ENCODE measurements at places on chromosomes 5 and 9. TPM values are rescaled to one million over a fixed set of nuclear protein-coding genes. Genes with fewer than 3 reads are reported as not detected.

The FNIP1 gene
- polyA plus RNA-seq = 37.2 TPM

The BNC2 gene
- polyA plus RNA-seq = not detected

The PCDHA8 gene
- polyA plus RNA-seq = not detected

The TNFAIP8 gene
- polyA plus RNA-seq = 224 TPM

The PCAT7 gene
- not detected for polyA plus RNA-seq

The BTNL8 gene
- not detected for polyA plus RNA-seq

The AMBP gene
- not detected for polyA plus RNA-seq

The C5orf52 gene
- not detected for polyA plus RNA-seq

The COL23A1 gene
- polyA plus RNA-seq = 0.16 TPM

The LCN15 gene
- not detected for polyA plus RNA-seq

The RANBP3L gene
- polyA plus RNA-seq = not detected

GRCh38 chr9:133558191-133559126, 24.0 kb downstream of the ADAMTSL2 start:
- no peak for DNase-seq

DNA sequence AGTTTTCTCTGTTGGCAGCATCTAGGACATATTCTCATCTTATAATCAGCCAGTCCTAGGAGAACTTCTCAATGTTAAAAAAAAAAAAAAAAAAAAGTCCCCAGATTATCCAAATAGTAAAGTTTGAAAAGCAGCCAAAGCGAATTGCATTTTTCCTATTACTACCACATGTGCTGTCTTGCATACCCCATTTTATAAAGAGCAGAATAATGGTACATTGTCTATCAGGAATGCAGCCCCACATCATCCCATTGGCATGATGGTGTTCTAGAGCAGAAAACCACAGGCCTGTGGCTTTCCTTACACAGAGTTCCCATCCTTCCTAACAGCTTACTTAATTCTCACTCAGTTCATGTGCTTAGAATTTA, 381.6 kb downstream of the TMEM38B start:
- no peak for DNase-seq

DNA sequence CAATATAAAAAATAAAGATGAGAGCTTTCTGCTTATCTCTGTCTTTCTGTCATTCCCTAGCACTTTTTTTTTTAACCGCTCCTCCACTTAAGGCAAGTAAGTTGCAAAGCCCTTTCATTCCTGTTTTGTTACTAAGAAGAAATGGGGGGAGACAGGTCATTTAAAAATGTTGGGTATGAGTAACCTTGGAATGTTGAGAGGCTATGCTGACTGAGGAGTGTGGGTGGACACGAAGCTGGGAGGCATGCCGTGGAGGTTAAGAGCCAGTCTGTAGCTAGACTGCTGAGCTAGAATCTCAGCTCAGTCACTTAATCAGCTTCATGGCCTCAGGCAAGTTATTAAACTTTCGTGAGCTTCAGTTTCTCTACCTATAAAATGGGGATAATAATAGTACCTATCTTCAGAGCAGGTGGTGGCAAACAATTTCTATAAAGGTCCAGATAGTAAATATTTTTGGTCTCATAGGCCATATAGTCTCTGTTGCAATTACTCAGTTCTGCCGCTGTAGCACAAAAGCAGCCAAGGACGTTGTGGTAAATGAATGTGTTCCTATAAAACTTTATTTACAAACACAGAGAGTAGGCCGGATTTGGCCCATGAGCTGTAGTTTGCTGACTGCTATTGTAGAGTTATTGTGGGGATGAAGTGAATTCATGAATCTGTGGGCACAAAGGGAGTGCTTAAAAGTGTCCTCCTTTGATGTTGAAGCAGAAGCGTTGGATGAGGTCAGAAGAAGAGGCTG, 220.0 kb downstream of the GABBR2 start:
- no peak for DNase-seq

DNA sequence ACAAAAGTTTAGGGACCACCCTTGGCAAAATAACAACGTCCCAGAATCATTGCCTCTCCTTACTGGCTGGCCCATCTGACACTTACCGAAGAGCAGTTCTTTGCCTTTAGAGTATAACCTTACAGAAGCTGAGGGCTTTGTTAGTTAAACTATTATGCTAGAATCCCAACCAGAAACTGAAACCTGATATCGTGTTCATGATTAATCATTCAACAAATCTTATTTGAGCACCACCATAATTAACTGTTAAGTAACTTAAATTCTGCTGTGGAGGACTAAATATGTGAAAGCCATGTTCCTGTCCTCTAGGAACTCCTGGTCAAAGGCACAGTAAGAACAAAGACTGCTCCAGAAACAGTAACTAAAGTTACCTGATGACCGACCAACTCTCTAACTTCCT, 104.9 kb downstream of the ARL15 start:
- no peak for DNase-seq

- peak; percentile 16 for DNase-seq
These were observed 988 bp downstream of the OXCT1 start for GRCh38 chr5:41869151-41869723.

DNA sequence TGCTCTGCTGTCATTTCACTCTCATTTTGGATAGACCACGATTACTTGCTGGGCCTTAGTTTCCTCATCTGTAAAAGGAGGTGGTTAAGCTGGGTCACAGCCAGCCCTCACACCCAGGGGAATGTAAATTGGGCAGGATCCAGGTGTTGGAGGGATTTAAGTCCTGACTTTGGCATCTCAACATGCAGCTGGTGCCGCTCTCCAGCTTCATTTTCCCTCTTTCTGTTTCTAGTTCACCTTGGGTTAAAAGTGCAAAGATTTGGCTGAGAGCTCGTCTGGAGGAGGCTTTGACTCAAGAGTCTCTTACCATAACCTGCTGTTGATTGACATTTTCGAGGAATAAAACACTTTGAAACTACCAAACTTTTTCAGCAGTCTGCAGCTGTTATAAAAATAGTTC, 144.3 kb upstream of the DHFR start:
- no peak for DNase-seq

DNA sequence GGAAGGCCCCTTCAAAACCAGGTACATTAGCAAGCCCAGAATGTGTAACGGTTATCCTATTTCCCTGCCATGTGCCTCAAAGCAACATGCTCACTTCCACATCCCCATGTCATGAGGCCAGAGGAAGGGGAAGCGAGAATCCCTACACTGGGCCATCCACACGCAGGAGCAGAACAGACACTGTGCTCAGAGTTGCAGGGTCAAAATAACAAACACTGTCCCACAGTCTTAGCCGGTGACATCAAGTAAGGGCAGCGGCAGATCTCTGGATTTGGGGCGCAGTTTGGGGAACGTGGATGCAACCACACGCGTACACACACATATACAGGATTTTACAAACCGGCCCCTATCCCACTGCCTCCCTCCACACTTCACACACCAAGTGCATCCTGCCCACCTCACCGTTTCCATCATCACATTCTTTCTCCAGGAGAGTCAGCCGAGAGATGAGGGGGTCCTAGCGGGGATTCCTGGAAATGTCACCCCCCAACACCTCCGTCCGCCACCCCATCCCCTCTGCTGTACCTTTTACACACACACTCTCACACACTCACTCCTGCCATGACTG, 776 bp downstream of the APBA1 start:
- no peak for DNase-seq

- DNase-seq = no peak
These were observed 2369.4 kb downstream of the MAT2B start for GRCh38 chr5:165874851-165875250.

- no peak for DNase-seq
These were observed at the start of gene MEGF10 for GRCh38 chr5:127290019-127290945. Gene MEGF10 (plus strand): TSS chr5:127290796. CDS start chr5:127331309, 40,513 bp downstream.

DNA sequence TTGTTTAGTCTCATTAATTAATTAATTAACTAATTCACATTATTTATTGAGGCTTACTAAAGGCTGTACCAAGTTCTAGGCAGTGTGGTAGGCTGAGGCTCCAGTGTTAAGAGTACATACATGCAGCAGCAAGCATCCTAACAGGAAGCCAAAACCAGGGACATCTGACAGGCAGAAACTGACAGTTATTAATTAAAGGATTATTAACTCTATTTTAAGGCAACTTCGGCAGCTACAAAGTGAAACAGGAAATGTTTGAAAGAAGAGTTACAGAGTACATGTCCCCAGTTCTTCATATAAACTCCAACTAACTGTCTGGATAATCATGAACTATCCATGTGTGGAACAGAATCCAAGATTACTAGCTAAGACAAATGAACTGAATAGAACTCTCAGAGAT, 39.3 kb upstream of the GABRB2 start:
- no peak for DNase-seq

DNA sequence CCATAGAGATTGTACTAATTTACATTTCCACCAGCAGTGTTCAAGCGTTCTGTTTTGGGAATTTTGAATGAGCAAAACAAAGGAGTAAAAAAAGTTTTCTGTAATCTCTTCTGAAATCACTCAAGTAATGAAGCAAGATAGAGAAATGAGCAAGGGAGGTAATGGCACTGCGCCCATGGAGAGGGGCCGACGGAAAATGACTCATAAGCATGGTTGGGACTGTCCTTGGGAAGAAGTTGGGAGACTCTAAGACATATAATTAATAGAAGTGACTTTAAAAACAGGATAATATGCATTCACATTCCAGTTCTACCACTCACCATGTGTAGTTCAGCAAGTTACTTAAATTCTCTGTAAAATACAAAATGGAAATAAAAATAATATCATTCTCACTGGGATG, 62.5 kb upstream of the C5orf46 start:
- no peak for DNase-seq

DNA sequence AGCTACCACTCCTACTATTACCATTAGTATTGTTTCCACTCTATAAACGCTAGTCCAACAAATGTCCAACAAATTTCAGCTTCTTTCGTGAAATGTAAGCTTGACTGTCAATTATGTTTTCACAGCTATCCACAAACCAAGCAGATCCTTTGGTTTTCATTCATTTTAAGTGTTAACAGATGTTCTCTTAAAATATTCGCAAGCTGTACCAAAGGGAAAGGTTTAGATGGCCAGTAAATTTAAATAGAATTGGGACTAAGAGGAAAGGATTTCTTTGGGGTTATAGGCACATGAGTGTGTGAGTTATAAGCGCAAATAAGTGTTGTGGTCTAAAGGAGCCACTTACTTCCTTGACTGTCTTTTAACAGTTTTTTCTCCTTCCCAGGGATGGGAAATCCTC, 136.8 kb upstream of the ADRA1B start:
- no peak for DNase-seq

DNA sequence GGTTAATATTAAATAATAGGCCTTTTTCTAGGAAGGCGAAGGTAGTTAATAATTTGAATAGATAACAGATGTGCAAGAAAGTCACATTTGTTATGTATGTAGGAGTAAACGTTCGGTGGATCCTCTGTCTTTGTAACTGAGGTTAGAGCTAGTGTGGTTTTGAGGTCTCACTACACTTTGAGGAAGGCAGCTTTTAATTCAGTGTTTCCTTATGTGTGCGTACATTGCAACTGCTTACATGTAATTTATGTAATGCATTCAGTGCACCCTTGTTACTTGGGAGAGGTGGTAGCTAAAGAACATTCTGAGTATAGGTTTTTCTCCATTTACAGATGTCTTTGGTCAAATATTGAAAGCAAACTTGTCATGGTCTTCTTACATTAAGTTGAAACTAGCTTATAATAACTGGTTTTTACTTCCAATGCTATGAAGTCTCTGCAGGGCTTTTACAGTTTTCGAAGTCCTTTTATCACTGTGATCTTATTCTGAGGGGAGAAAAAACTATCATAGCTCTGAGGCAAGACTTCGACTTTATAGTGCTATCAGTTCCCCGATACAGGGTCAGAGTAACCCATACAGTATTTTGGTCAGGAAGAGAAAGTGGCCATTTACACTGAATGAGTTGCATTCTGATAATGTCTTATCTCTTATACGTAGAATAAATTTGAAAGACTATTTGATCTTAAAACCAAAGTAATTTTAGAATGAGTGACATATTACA, 45.7 kb downstream of the TGFBR1 start:
- DNase-seq = no peak

- DNase-seq = peak; percentile 14
These were observed 111.6 kb downstream of the SREK1 start for GRCh38 chr5:66255714-66256113.

DNA sequence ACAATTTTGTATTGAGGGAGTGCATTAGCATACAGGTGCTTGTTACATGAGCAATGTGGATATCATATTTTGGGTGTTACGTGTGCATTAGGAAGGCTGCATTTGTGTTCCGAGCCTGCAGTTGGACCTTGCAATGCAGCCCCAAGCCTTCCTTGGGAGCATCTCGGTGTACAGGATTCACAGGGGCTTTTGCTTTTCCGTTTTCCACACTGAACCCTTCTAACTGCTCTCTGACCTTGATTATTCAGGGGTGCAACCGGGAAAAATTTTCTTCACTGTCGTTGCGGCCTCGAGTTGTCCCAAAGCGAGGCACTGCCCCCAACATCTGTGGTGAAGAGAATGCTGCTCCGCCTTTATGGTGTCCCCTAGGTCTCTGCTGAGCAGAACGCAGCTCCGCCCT, 80.1 kb upstream of the PLEKHG4B start:
- no peak for DNase-seq

GRCh38 chr9:27632254-27632653, 59.0 kb upstream of the C9orf72 start:
- no peak for DNase-seq

DNA sequence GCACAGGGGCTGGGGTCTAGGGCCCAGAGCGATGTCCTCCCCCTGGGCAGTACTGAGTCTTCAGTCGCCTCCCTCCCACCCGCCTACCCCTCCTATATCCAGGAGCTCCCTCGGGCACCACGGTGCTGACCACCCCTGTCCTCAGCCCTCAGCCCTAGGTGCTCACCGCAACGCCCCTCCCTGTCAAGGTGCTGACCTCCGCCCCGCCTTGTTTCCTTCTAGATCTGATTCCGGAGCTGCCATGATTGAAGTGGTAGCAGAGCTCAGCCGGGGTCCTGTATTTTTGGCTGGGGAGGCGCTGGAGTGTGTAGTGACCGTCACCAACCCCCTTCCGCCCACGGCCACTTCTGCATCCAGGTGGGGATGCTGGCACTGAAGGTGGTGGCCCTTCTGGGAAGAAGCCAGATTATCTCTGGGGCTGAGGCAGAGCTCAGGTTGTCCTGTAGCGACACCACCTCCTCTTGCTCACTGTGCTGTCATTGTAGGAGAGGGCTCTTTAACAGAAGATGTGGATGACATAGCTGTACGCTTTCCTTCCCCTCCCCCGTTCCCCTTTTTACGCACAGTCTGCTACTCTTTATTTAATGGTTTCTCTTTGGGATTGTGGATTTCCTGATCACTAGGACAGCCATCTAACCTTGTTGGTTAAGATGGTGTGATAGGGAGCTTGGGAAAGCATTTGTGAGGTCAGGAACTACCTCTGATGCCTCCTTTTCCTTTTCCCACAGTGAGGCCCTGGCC, 598 bp downstream of the RGP1 start:
- no peak for DNase-seq

GRCh38 chr5:171617266-171617665, 168.4 kb upstream of the SMIM23 start:
- no peak for DNase-seq

- DNase-seq = no peak
These were observed 17.1 kb upstream of the SLC6A3 start for GRCh38 chr5:1462358-1462757.

Data from naive B cell (primary cell).